Activated naive CD4-positive, alpha-beta T cell treated with anti-CD3 and anti-CD28 coated beads, Interleukin-2, amount 50 U/mL, for 72 hours (primary cell): ENCODE measurements at places on chromosomes 5 and 9. TPM values are rescaled to one million over a fixed set of nuclear protein-coding genes. Genes with fewer than 3 reads are reported as not detected.

GRCh38 chr5:168583742-168584482 is 4.7 kb upstream of the PANK3 start:
- no peak for DNase-seq

DNA sequence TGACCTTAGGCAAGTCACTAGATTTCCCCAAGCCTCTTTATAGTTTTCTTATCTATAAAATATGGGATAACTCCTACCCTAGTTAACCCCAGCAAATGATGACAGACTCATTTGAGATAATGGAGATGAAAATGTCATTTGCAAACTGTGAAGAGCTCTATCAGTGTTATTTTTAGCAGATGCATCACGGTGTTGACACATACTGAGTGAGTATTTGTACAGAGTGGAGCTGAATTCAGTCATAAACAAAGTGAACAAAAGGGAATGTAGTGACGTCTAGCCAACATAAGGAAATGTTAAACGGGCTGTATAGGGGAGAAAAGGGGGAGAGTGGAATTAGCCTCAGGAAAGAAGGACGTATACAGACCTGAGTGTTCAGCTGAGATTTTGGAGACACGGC is 75.9 kb downstream of the NMUR2 start:
- no peak for DNase-seq

The SPINK7 gene
- not detected for total RNA-seq

The JAK2 gene
- total RNA-seq = 30.4 TPM
